Glomerular endothelial cell (primary cell): ENCODE measurements at places on chromosomes 5 and 9. TPM values are rescaled to one million over a fixed set of nuclear protein-coding genes. Genes with fewer than 3 reads are reported as not detected.

DNA sequence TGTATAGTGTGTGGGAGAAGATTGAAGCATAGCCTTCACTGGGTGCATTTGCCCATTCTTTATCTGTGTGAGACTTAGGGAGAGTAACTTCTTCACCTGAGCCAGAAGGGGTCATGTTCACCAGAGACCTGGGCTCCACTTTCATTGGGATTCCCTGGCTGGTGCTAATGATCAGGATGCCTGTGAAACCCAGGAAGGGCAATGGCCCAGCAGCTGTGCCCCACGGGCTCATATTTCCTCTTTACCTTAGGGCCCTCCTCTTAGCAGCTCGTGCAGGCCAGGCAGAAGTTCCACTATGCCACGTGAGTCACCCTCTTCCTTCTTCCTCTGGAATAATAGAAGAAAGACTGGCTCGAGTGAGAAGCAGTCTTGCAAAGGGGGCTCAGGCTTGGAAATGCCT lies 5.0 kb downstream of the PPARGC1B start:
- DNase-seq, result peak; percentile 10

DNA sequence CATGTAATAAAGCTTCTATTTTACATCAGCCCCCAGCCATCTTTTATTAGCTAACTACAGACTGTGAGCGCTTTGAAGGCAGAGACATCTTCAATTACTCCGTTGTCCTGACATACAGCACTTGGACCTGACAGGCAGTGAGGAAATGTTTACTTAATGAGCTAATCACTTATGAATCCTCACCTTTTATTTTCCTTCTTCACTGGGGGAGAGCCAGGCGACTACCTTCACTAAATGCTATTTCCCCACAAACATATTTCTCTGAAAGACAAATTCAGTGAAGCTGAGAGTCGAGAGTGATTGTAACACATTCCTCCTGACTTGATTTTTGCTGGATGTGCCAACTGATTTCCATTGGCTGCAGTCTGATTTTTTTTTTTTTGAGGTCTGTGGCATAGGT lies 192.1 kb upstream of the CLINT1 start:
- no peak for DNase-seq

The ACOT12 gene
- total RNA-seq, result not detected in 2 replicates

The SPATA31E1 gene
- not detected in 2 replicates for total RNA-seq

The CCDC152 gene
- total RNA-seq, result 0.05 and 0.23 TPM in 2 replicates

DNA sequence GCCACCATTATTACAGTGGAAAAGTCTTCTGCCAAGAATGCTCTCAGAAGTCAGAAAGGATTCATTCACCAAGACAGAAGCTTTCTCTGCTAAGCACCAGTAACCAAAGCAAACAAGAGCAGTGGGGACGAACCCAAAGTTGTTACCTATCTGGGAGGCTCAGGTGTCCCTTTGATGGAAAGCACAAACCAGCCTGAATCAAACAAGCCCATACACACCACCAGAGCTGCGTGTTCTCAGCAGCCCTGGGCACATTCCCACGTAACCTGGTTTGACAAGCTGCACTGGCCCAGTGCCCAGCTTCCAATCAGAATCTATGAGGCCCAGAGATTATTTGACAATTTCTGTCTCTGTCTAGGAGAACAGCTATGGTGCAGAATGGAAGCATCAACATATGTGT lies 252.6 kb downstream of the ACTL7B start:
- no peak for DNase-seq

The PCDHGA1 gene
- total RNA-seq, result 0.39 and 1.2 TPM in 2 replicates

DNA sequence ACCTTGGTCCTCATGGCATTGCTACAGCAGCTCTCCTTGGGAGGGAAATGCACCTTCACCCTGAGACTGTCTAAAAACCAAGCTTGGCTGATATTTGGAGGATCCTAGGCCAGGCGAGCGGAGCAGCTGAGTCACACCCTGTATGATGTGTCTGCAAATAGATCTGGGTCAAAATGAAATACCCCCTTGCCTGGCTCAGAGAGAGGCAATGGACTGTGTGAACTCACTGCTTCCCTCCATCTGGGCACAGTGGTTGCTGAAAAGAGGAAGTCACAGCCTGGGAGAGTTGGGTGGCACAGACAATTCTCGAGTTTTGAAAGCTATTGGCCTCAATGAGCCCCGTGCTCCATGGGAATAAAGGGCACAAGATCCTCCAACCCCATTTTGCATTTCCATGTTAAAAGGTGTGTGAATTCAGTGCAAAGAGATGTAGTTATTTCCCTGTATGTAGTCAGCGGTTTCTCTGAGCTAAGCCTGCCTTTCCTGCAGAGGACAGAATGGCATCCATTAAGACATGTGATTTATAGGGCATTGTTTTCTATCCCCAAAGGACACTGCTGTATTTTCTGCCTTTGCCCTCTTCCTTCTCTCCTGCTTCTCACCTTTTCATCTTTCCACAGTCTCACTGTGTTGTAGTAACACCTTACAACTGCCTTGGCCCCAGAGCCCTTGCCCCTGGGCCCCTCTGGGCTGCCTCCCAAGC lies 177.2 kb downstream of the GADD45G start:
- DNase-seq, result no peak
